NCI-H1694 treated with DMSO at 0.1 percent for 48 hours (cell line): ENCODE measurements at places on chromosomes 3 and 15.
A peak's percentile ranks its signal among the peaks of the same experiment; 100 is the strongest.

DNA sequence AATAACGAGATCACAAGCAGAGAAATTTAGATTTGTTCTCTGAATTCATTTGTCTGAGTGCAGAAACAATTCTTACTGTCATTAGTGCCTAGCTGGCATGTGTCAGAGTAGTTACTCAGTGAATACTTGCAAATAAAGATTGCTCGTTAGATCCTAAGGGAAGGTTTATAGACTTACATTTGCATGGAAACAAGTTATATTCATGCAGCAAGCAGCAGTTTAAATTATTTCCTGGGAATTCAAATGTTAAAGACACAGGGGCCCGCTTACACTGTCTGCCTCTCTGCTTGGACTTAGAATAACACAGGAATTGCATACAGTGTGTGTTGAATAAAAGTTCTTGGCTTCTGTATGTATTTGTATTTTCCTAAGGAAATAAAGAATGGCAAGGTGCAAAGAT is 680.6 kb upstream of the NECTIN3 start:
- no peak for DNase-seq

- no peak for DNase-seq
Observed at GRCh38 chr3:46542344-46542743, 23.8 kb downstream of the LRRC2 start.

GRCh38 chr3:24493746-24494617 is 668 bp downstream of the THRB start:
- no peak for DNase-seq

DNA sequence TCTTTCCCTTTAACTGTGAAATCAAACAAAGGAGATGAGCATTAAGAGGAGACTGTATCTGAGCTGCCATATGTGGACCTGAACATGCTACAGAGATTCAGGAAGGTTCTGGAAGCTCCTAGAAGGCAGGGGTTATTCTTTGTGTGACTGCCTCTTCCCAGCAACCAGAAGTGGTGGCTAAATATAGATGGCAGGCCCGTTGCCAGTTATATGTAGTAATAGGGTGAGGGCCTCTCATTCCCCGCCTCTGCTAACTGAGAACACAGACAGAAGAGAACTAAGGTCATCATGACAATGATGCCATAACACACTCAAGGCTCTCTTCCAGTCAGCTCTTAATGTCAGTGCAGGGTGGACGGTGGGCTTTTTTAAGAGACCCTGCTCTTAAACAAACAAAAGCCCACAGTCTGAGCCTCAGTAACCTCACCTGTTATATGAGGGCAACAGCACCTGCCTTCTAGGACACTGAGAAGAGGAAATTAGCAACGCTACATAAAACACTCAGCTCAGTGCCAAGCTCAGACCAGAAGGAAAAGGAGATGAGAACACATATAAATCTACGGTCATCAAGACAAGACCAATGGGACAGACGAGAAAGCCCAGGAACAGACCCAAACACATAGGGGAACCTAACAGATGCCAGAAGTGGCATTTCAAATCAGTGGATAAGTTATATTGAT is 22.3 kb downstream of the CFAP92 start:
- no peak for DNase-seq

GRCh38 chr3:32577581-32578556 is 7.2 kb upstream of the DYNC1LI1 start:
- DNase-seq = no peak

DNA sequence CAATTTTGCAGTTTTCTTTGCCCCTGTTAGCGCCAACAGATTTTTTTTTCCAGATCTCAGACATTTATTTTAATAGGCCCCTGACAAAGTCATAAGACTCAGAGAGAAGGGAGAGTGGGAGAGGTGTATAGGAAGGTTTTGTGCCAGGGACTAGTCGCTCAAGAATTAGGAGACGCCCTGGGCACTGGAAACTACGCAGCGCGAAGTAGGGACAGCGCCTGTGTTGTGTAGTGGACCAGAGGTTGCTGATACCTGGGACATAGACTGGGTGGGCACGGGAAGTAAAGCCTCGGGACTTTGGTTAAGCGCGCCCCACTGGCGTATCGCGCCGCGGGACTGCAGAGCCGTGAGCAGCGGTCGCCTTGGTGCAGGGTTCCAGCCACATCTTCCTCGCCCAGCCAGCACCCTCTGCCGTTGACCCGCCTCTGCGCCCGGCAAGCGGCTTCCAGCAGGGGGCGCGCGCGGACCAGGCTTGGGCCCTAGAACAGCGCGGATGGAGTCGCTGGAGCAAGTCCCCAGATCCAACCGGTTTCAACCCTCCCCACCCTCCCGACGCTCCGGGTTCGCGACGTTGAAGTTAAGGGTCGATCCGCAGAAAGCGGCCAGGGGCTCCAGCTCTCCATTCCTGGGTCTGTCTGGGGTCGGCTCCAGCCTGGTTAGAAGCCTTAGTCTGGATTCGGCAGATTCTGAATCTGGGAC is 3.0 kb upstream of the ISLR2 start:
- DNase-seq = peak; percentile 78

DNA sequence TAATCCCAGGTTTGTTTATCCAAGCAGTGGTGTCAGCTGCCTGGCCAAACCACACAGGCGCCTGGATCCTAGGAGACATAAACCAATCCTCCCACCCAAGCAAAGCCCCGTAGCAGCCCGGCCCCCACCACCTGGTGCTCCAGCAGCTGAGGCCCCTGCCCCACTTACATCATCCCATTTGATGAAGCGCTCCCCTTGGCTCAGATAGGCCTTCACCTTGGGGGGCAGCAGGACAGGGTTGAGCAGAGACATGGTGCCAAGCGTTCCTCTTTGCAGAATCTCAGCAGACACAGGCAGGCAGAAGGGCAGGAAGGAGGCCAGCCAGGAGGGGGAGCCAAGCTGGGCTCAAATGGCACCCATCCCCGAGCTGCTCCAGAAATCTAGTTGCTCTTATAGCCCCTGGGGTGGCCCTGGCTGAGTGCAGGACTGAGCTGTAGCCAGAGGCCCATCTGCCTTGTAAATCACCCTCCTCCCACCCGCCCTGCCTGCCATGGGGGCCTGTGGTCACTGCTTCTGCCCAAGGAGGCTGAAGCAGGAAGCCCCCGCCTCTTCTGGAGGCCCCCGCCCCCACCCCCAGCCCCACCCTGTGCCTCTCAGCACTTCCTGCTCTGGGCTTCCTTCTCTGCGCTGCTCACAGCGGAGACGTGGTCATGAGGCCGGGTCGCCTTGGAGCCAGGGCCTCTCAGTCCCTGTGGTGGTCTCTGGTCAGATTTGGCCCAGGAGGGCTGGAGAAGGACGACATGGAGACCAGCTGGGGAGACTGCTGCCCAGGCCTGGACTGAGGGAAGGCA is at the start of gene PLCB2:
PLCB2 (minus strand) TSS at position 515 of the 791 bp plus-strand sequence; CDS start at position 252, 263 bp downstream.
- peak; percentile 12 for DNase-seq

DNA sequence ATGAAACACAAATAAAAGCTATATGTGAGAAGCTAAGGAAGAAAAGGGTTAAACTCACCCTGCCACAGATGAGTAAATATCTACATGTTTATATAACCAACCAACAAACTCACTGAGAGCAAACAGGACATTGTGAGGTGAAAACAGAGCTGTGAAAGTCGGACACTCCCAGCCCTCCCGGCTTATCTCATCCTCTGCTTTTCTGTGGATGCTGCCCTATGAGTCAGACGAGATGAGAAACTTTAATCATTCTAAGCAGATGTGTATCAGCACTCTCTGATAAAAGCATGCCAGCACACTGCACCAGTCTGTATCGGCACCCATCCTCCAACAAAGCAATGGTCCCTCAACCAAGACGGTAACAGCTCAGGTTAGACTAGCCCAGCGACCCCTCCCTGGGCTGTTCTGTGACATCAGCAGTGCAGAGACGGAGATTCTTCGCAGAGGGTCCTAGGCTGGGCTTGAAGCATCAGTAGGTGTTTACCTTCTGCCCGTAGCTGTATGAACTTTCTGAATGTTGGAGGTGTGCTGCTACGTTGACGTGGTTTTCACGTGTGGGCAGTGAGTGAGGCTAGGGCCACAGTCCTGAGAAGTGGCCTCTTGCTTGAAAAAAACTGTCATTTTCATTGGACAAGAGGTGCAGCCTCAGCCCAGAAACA is 119.8 kb upstream of the ALDH1A3 start:
- no peak for DNase-seq

DNA sequence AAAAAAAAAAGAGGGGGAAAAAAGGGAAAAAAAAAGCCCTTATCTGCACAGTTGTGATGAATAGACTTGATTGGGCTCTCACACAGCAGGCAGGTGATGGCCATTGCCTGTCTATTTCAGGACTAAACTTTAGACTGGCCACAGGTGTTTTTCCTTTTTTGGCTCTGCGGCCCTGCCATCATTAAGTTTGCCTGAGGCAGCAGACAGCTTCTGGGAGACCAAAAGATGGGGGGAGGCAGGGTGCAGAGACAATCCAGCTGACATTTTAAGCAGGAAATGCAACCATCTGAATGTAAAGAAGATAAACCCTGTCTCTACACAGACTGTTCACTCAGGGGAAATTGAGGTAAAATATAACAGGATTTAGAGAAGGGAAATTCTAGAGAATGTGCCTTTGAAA is 295.0 kb upstream of the KCNH8 start:
- DNase-seq = no peak
